ENCODE measurements at places on chromosomes 6 and 20. TPM values are rescaled to one million over a fixed set of nuclear protein-coding genes. Genes with fewer than 3 reads are reported as not detected.

Gene ZKSCAN8
- total RNA-seq = 15.0 TPM

Gene KCNQ5
- total RNA-seq = 1.7 TPM

Gene FAM83D
- total RNA-seq = 23.1 TPM

Gene OXT
- total RNA-seq = not detected

Gene HTR1E
- total RNA-seq = not detected

Gene TNFRSF6B
- total RNA-seq = 1.1 TPM

Gene RCAN2
- total RNA-seq = 1.3 TPM

Gene AHI1
- 19.4 TPM for total RNA-seq

Gene RUNX2
- 3.1 TPM for total RNA-seq

Gene LZTS3
- total RNA-seq = 1.4 TPM

Gene MOG
- not detected for total RNA-seq

Data from IMR-90 (cell line).